ENCODE measurements at places on chromosomes 12 and 14.
A peak's percentile ranks its signal among the peaks of the same experiment; 100 is the strongest.

- DNase-seq, result no peak
Measured at GRCh38 chr12:1876086-1876485, 42.4 kb downstream of the CACNA2D4 start.

DNA sequence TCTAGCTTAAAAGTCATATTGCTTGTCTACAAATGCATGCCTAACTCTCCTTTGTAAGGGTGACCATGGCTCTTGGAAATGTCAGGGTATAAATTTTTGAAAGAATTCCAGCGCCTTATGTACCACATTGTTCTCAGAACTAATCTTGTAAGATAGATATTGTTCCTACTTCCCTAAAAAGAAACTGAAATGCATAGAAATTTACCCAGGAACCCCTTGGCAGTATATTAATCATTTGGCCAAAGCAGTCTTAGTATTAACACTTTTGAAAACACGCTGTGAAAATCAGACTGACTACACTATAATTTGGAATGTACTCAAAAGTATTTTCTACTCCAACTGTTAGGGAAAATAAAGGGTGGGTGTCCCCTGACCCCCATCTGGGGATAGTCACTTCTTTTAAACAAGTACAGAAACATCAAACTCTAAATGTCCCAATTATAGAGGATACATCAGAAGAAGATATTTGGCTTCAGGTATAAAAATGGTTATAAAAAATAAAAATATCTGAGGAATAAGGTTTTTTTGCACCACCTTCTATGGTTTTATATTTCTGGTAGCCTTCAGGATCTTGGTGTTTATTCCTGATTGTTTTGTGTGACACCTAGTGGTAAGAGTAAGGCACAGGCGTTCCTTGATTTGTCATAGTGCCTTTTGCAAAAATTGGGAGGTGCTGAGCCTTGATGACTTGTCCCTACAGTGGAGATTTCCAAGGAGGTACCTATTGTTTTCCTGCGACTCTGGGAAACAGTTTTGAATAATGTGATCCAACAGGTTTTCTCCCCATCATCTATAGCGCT is 2.2 kb upstream of the NFKBIA start:
- DNase-seq, result no peak

GRCh38 chr14:92718664-92719063 is 29.8 kb downstream of the LGMN start:
- no peak for DNase-seq

DNA sequence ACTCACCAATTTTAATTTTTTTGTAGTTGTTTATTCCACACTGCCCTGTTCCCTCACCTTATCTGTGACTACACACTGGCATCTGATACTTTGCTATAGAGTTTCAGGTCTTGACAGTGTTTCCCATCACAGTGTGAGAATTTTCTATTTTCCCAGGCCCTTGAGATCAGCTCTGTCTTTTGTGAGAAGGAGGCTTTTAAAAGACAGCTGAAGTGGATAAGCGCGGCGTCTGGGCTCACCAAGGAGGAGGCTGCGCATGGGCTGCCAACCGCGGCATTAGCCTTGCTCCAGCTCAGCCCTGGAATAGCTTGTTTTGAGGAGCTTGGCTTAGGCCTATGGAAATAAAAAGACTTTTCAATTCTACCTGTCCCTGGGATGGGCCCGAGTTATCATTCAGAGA is 181.3 kb downstream of the RMST start:
- no peak for DNase-seq

DNA sequence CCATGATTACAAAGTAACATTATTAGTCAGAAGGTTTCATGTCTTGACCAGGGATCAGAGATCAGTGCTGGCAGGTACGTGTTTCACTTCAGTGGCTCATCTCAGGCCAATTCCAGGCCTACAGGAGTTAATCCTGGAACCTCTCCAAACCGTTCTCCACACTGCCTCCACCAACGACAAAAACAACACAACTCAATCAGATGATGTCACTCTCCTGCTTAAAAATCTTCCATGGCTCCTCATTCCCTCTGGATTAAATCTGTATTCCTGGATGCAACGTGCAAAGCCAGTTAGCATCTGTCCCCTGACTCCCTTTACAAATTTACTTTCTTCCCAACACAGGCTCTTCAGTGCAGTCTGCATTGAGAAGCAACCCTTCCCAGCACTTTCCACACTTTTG is 34.3 kb upstream of the TXNRD1 start:
- DNase-seq, result no peak

GRCh38 chr12:46959502-46959901 is 119.9 kb upstream of the PCED1B start:
- peak; percentile 32 for DNase-seq

- no peak for DNase-seq
Measured at GRCh38 chr12:14279845-14280244, 85.6 kb upstream of the ATF7IP start.
